Fibroblast of skin of left biceps (primary cell): ENCODE measurements at places on chromosomes 7 and 10.

- peak; percentile 69 for DNase-seq
Measured at GRCh38 chr7:74097937-74098614, 14.5 kb downstream of the LIMK1 start.

- no peak for DNase-seq
Measured at GRCh38 chr10:116060864-116061263, 212.1 kb downstream of the GFRA1 start.

DNA sequence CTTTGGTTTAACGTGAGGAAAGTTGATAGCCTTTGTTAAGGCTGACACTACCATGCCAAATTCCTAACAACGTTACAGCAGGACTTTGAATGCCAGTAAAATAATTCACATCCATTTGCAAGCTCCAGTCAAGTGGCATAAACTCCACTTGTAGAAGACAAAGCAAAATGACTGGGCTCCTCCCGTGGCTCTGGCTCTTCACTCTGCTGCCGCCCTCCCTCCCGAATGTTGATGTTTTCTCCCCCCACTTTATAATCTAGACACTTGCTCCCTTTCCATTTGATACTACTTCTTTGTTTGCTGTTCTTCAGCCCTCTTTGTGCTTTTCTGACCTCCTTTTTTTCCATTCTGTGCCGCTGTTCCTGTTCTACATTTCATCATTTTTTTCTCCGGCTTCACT is 22.8 kb upstream of the ITGB8 start:
- no peak for DNase-seq

- no peak for DNase-seq
Measured at GRCh38 chr10:123556736-123557135, 109.4 kb upstream of the GPR26 start.

GRCh38 chr10:7231509-7232414 is 179.1 kb downstream of the SFMBT2 start:
- DNase-seq, result no peak

DNA sequence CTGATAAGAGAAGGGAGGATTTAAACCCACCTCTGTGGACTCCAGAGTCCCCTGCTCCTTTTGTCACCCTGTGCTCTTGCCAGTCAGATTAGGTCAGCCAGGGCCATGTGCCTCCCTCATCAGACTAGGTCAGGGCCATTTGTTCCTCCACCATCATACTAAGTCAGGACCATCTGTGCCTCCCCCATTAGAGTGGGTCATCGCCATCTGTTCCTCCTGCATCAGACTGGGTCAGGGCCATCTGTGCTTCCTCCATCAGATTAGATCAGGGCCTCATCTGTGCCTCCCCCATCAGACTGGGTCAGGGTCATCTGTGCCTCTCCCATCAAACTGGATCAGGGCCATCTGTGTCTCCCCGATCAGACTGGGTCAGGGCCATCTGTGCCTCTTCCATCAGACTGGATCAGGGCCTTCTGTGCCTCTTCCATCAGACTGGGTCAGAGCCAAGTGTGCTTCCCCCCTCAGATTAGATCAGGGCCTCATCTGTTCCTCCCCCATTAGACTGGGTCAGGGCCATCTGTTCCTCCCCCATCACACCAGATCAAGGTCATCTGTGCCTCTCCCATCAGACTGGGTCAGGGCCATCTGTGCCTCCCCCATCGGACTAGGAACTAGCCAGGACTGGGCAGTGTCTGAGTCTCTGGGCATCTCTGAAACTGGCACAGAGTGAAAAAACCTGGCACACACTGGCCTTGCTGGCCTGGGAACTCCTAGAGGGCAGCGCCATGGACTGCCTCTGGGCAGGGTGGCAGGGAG is 11.5 kb downstream of the MYL10 start:
- DNase-seq, result no peak

DNA sequence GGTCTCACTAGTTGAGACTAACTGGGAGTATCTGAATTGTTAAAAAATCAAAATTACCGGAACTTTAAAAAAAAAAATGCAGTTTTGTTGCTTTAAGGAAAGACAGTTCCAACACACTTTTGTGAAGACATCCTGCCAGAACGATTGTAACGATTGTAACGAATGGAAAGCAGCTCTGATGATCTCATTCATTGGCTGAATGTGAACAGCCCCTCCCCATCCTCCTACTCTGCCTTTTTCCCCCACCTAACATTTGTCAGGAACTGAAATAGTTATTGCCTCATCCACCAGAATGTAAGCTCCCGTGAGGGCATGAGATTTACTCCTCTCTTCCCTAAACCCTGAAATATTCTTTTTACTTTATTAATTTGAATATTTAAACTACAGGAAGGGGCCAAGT is 23.1 kb upstream of the ZC3HAV1L start:
- DNase-seq, result no peak

DNA sequence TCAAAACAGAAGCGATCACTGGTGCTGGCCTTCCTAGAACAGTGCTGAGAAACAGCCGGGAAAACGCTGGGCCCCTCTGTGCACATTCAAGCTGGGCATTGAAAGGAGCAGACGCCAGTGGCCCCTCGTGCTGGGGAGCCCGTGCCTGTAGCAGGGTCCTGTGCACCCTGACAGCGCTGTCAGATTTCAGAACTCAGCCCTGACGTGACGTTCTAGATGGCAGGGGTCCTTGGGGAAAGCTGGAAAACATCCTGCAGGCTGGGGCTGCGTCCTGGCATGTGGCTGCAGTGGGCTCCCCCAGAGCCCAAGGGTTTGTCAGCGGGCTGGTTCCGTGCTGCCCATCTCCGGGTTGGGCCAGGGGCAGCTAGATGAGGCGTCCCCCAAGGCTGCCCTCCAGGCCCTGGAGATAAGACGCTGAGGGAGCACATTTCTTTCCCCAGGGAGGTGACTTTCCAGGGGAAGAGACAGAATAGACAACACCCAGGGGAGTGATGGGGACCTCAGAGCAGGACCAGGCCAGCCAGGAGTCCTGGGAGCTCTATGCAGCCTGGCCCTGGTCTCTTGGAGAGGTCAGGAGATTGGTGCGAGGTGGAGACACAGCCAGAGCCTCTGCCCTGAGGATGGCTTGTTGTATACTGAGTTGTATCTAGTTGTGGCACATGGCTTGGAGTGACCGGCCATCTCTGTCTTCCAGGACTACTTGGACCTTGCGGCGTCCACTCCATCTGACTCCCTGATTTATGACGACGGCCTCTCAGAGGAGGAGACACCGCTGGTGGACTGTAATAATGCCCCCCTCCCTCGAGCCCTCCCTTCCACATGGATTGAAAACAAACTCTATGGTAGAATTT is 12.1 kb upstream of the CSGALNACT2 start:
- DNase-seq, result no peak

GRCh38 chr10:3700531-3701076 is 84.4 kb downstream of the KLF6 start:
- peak; percentile 49 for DNase-seq

DNA sequence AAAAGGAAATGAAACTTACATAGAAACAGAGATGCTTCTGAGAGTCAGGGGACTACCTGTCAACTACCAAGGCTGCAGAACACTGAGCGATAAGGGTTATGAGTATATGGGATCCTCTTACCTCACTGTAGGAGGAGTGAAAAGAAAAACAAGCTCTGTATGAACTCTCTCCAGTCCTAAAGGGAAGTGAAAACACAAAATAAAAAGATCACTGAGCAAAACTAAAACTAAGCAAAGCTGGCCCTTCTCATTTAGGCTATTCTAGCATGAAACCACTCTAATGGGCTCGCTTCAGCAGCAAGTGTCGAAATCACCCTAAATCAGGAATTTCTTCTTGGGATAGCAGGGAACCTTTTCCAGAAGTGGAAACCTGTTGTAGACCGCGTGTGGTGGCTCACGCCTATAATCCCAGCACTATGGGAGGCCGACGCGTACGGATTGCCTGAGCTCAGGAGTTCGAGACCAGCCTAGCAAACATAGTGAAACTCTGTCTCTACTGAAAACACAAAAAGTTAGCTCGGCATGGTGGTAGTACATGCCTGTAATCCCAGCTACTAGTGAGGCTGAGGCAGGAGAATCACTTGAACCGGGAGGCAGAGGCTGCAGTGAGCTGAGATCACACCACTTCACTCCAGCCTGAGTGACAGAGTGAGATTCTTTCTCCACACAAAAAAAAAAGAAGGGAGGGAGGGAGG is 27.0 kb downstream of the DCLRE1C start:
- DNase-seq, result no peak

- DNase-seq, result no peak
Measured at GRCh38 chr7:56074371-56074791, 10.3 kb downstream of the SUMF2 start.

DNA sequence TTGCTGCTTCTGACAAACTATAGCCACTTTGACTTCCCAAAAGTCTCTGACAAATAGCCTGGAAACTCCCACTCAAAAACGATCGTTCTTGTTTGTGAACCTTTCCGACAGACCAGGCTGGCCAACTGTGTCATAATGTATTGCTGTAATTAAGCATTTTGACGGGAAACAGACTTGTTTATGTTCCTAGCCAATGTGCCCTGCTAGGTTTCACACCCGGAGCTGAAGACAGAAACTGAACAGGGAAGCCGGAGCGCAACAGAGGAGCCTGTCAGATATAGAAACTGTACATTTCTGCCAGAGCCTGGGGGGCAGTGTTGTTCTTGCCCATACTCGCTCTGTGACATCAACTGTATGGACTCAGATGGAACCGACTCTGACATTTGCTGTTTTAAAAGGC is 55.3 kb upstream of the C7orf33 start:
- no peak for DNase-seq

DNA sequence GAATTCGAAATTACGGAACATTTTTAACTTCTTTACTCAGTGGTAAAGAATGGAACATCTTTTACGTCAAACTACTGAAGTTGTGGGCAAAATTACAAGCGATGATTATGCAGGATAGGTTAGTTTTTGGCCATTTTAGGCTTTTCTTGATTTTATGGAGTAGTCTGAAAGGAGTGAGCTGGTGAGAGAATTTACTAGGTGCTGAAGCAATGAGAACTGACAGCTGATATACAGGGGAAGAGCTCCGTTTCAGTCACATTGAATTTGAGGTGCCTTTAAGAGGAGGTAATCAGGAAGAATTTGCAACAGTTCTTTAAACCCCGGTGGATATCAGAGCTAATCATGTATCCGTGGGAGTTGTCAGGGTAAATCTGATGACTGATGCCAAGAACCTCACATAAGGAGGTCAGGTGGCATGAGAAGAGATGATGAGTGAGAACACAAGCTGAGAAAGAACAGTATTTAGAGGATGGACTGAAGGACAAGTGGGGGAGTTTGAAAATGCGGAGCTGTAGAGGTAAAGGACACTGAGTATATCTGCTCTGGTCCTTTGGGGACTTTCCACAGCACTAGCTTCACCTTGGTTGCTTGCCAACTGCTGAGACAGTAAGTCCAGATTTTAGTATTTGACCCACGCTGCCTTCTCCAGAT is 104.3 kb downstream of the AHR start:
- DNase-seq, result no peak
